ENCODE measurements at places on chromosomes 2 and 18.

DNA sequence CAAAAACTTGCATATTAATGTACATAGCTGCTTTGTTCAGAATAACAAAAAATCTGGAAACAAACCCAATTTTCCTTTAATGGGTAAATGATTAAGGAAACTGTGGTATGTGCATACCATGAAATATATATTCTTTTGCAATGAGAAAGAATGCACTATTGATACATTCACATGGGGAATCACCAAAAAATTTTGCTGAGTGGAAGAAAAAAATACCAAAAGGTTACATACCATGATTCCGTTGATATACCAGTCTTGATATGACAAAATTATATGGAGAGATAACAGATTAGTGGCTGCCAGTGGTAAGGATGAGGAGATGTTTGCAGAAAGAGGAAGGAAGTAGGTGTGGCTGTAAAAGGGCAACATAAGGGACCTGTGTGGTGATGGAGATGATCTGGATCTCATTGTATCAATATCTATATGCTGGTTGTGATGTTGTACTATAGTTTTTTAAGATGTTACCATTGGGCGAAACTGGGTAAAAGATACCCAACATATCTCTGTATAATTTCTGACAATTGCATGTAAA lies 54.6 kb upstream of the BCL2L11 start:
- no peak for DNase-seq

DNA sequence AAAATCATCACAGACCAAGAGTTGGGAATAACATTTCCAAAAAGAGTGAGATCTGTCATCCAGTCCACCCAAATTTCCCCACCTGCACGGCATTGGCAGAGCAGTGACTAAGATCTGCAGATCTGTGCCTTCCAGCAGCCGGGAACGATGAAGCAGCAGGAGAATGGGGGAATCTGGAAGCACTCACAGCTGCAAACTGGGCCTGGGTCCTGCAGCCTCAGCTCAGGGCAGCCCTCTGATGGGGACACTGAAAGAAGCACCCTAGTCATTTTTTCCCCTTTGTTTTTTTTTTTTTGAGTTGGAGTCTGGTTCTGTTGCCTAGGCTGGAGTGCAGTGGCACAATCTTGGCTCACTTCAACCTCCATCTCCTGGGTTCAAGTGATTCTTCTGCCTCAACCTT lies 4.4 kb upstream of the SAG start:
- no peak for DNase-seq

DNA sequence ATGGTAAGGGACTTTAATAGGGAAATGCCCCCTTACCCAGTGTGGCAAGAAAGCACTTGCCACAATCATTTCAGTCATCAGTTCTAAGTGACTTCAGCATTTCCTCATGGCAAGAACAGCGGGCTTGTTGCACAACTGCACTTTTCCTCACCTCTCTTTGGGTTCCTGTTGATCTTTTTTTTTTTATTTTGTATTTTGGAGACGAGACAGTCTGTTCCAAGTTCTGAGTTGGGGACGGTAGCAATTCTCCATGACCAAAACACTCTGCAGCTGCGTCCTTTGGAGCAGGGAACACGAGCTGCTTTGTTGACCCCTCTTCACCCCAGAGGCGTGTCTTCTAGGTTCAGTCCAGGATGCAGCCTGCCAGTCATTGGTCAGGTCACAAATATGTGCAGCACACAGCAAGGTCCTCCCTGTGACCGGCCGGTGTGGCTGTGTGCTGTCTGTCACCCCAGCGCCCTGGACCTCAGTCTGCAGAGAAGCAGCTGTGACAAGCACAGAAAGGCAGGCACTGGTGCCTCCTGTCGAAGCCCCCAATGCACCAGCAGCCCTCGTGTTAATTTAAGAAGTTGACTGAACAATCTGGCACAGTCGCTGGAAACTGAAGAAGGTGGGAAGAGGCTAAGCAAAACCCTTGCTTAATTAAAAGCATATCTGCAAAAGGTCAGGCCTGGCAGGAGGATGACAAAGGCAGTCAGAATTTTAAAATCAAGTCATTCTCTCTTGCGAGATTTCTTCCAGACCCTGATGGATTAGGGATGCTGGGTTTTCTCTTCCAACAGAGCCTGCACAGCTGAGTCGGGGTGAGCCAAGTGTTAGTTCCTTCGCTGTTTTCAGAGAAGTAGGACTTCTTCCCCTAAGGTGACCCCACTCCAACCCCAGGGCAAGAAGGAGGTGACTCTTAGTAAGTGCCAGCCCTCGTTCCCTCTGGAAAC lies 96.7 kb upstream of the COPS8 start:
- DNase-seq: no peak

- peak; percentile 63 for DNase-seq
Measured at GRCh38 chr2:1755436-1756191, 11.3 kb upstream of the PXDN start.

GRCh38 chr18:48868468-48869466 lies 82.0 kb downstream of the SMAD7 start:
- no peak for DNase-seq

GRCh38 chr2:85705680-85706039 lies 11.5 kb downstream of the GNLY start:
- no peak for DNase-seq

DNA sequence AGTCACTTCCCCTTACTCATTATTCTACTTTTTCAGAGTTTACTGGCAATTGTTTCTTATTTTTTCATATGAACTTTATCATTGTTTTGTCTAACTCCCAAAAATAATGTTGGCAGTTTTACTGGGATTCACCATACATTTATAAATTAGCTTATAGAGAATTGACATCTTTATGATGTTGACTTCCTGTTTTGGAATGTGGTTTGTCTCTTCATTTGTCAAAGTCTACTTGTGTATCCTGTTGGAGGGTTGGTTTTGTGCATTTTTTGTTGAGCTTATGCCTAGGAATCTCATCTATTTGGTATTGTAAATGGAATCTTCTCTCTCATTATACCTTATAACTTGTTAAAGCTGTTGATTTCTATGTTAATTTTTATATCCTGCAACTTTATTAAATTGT lies 16.4 kb downstream of the EPC2 start:
- DNase-seq: no peak

DNA sequence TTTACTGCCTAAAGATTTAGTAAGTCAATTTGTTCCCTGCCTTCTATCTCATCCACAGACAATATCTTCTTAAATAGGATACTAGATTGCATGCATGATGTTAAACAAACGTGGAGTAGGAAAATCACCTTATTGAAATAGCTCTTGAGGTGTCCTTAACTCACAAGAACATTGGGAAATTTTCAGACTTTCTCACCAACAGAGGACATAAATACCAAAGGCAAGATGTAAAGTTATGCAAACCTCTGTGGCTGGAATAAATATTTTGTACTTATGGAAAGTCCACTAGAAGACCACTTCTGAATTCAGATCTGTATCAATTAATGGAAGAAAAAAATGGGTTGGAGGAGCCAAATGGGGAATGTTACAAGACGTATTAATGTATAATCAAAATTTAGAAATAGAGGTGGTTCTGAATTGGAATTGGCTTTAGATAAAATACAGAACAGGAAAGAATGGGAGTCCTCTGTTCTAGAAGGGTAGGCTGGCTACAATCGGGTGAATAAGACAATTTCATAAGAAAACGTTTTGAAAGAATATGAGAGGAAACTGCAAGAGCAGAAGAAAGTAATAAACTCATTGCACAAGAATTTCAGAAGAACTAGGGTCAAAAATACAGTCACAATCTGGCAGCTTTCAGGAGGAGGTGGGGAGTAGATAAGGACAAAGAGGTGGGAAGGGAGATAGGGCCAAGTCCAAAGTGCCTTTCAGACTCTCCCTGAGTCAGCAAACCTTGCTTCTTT lies 69.3 kb upstream of the FN1 start:
- DNase-seq: no peak

GRCh38 chr2:231203087-231203486 lies 4.7 kb downstream of the ARMC9 start:
- DNase-seq: no peak

DNA sequence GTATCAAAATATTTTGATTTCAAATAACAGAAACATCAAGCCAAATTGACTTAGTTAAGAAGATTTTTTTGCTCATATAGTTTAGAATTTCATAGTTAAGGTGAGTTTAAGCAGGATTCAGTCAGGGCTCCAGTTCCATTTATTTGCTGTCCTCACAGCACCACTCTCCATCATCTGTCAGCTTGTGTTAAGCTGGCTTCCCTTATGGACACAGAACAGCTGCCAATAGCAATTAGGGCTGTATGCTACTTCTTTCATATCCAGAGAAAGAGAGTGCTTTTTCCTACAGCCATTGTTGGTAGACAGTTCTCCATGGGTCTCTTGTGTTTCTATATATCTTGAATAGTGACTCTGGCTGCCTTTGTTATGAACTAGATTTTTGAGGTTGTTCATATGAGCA lies 95.4 kb upstream of the CYP20A1 start:
- no peak for DNase-seq

GRCh38 chr2:220512419-220512818 lies 885.0 kb downstream of the SLC4A3 start:
- DNase-seq: no peak

DNA sequence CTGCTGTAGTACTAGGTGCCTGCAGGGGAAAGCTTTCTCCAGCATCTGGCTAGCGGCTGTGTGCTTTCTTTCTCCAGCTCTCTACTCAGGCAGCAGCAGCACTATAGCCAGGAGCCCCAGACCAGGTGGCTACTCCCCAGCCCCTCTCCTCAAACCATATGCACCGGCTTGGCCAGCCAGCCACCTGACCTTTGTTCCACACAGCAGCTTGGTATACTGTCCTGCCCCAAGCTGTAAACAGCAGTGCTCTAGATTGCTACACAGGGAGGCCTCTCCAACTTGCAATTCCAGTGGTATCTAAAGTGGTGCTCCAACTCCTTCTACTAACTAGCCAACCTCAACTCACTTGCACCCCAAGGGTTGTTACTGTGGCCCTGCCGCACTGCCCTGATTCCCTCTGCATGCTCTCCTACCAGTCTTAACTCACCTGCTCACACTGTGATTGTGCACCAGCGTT lies 19.6 kb downstream of the LDAH start:
- no peak for DNase-seq

DNA sequence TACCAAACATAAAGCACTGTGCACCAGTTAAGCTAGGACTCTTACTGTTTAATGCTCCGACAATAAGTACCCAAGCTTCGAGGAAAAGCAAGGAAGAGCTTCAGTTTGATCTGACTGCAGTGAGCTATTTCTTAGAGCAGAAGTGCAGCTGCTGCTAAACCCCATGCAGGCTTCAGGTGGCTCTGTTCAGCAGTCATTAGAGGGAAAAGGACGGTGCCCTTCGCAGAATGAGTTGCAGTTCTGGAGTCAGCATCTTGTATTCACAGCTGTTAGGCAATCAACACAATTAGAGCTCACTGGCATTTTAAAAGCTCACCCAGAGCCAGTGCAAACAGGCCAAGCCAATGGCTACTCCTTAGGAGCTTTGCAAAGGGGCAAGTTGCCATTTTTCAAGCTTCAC lies 1.5 kb upstream of the CERKL start:
- no peak for DNase-seq

DNA sequence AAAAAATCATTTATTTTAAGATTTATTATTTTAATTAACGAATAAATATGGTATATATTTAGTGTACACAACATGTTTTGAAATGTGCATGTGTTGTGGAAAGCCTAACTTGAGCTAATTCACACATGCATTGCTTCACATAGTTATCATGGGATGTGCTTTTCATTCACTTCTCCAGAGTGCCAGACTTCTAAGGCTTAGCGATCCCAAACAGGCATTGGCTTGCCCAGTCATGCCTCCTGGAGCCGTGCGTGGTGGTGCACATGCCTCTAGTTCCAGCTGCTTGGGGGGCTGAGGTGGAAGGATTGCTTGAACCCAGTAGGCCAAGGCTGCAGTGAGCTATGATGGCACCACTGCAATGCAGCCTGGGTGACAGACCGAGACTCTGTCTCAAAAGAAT lies 40.5 kb downstream of the ARHGEF4 start:
- no peak for DNase-seq

DNA sequence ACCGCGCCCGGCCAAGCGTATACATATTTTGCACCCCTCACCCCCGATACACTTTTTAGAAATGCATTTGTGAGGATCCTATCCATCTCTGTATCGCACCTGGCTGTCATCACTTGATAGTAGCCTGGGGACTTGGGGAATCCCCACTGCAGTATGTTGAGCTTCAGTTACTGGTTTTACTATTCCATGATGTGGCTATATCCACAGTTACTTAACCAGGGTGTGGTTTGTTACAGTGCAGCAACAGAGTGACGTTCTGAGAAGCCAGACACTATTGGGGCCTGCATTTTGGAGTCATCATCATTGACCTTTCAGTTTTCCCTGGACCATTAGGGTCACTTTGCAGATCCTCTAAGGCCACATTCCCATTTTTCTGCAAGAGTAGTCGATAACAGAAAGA lies 212.7 kb downstream of the AGAP1 start:
- DNase-seq: peak; percentile 8

DNA sequence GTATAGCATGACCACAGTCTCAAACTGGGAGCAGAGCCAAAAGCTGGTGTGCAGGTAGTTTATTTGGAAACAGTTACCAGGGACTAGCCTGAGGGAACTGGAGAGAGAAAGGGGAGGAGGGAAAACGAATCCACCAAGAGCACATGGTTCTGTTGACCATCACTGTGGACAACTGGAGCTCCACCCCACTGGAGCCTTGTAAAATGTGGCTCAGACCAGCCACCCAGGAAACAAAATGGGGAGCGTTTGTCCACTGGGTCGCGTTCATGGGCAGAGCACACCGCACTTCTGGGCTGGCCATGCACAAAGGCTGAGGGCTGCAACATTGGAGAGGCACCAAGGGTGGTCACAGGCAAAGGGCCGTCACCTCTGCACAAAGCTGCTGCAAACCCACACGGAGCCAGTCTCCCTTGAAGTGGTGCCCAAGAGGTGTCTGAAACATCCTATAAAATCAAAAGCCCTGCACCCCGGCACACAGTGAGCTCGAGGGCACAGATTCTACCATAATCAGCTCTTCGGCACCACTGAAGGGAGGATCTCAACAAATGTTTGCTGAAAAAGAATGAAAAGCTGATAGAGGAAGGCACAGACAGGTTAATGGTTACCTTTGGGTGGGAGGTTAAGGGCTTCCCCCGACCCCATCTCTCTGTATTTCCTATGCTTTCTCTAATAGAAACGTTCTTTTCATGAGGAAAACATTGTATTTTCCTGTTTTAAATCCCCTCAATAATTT lies 192.9 kb downstream of the INHBB start:
- DNase-seq: no peak

DNA sequence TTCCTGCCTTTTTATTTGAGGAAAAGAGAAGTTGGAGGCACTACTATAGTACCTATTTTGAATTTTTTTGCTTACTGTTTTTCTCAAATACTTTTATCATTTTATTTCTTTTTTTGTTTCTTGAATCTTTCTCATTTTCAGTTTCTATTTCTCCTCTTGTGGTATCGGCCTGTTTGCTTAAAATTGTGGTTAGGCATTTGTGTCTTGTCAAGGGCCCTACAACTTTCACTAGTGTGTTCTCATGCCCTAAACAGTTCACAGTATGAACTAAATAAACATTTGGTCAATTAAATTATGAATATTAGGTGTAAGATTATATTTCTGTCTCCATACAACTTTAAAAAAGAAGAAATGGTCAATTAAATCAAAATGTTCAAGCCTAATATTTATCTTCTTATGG lies 613.5 kb downstream of the MBD2 start:
- no peak for DNase-seq

Measured in posterior cingulate gyrus (tissue), 11 donors.